ENCODE measurements at places on chromosomes 7 and 10.
A peak's percentile ranks its signal among the peaks of the same experiment; 100 is the strongest.

- no peak for DNase-seq
Measured at GRCh38 chr7:34672430-34672829, 14.4 kb downstream of the NPSR1 start.

DNA sequence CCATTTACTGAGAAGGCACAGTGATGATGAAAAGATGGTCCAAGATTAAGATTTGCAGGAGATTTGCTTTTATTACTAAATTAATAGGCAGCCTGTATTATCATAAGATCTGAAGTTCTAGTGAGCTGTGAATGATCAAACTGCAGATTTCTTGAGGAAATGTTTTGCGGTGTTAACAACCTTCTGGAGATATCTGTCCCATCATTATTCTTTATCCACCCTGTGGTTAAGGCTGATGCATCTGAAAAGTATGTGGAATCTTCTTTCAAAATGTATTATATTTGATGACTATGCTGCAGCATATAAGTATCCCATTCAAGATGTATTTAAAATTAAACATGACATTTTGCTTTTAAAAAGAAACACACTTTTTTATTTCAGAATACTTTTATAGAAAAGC lies 150.3 kb downstream of the POLR1F start:
- DNase-seq, result no peak

GRCh38 chr10:31058795-31059703 lies 27.4 kb upstream of the ZNF438 start:
- no peak for DNase-seq

DNA sequence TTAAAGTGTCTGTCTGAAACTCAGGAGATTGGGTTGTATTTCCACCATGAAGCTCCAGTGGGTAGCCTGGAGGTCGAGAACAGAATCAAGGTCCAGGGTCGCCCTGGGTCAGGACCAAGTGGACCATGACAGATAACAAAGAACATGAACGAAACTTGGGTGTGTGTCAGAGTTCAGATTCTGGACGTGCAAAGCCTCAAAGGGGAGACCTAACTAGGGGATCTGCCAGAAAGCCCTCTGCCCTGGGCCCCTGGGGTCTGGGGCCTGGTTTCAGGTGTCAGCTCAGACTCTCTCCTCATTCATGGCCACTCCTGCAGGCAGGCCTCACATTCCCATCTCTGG lies 1.6 kb downstream of the RASSF4 start:
- DNase-seq, result peak; percentile 15

GRCh38 chr10:96513305-96513697 lies 425 bp downstream of the TLL2 start:
- no peak for DNase-seq

GRCh38 chr7:23232966-23233365 lies 13.6 kb upstream of the GPNMB start:
- no peak for DNase-seq

- no peak for DNase-seq
Measured at GRCh38 chr10:98285416-98285815, 17.4 kb upstream of the LOXL4 start.

DNA sequence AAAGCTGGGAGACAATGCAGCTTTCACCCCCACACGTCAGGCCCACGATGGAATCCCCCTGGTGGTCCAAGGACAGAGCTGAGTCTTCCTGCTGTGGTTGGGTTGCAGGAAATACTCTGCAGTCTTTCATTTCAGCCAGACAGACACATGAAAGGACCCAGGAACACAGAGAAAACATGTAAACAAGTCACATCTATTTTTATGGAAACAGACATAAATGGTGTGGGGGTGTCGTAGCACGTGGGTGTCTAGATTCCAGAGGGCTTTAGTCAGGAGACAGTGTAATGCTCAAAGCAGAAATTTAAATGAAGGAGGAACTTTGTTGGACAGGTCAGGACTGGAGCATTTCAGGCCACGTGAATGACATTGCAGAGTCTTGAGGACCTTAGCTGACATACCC lies 444.6 kb downstream of the SUGCT start:
- DNase-seq, result no peak

GRCh38 chr7:32131091-32131490 lies 60.9 kb upstream of the PDE1C start:
- no peak for DNase-seq

DNA sequence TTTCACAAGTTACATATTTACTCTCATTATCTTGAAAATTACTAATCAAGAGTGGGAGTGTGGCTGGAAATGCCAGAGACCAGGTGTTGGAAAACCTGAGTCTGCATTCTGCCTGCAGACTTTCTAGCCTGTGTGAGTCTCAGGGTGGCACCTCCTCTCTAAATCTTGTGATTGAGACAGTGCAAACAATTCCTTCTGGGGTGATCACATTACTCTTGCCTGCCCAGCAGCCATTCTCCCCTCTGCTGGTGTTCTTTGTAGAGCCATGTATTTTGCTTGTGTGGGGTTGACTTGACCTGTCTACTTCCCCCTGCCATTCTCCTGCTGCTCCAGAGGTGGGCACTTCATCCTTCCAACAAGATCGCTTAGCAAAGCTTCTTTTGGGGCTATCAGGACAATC lies 101.1 kb downstream of the RAPGEF5 start:
- DNase-seq, result no peak

DNA sequence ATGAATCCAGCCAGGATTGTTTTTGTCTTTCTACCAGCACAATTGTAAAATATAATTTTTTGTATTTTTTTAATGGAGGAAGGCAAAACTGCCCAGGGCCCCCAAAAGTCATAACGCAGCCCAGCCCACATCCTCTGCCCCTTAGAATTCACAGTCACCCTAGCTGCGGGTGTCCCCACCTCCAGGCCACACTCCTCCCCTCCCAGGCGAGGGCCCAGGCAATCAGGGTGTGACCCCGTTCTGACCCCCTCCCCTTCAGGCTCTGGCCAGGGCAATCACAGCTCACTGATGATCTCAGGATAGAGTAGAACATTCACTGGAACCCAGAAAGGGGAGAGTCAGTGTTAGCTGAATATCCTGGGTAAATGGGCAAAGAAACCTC lies 92.0 kb upstream of the MACROH2A2 start:
- no peak for DNase-seq

DNA sequence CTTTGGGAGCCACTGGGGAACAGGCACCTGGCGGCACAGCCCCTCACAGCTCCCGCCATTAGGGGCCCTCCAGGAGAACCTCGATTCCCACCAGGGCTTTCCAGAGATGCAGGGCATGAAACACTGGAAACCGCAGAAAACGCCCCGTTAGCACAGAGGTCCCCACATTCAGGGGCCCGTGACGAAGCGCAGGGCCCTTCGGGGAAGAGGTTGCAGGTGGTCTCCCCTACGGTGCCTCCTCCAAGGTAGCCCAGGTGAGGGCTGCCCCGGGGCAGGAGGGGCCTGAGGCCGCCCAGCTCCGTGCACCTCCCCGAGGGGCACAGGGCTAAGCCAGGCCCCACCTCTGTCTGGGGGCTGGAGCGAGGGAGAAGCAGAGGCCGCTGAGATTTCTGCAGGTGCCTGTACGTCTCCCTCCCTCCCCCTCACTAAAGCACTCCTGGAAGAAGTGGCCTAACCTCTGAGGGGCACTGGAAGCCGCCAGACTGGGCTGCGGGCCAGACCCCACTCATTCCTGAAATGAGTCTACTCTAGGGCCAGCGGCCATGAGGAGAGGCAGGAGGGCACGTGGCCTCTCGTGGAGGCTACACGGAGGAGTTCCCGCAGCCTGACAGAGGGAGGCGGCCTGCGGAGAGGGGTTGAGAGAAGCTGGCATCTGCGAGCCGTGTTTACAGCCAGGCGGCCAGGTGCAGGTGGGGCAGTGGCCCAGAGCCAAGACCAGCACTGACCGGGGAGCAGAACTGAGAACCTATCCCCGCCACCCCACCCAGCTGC lies 6.9 kb downstream of the PDGFA start:
- DNase-seq, result no peak

DNA sequence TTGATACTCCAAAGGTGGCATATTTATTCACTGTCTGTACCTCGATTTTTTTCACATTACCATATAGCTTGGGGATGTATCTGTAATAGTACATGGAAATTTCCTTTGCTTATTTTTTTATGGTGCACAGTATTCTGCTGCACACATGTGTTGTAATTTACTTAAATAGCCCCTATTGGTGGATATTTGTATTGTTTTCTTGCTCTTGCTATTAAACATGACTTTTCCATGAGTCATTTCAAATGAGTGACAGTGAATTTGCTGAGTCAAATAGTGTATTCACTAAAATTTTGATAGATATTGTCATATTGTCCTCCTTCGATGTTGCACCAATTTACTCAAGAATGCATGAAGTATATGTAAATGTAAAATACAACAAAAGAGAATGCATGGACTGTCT lies 122.7 kb upstream of the STEAP4 start:
- DNase-seq, result no peak

DNA sequence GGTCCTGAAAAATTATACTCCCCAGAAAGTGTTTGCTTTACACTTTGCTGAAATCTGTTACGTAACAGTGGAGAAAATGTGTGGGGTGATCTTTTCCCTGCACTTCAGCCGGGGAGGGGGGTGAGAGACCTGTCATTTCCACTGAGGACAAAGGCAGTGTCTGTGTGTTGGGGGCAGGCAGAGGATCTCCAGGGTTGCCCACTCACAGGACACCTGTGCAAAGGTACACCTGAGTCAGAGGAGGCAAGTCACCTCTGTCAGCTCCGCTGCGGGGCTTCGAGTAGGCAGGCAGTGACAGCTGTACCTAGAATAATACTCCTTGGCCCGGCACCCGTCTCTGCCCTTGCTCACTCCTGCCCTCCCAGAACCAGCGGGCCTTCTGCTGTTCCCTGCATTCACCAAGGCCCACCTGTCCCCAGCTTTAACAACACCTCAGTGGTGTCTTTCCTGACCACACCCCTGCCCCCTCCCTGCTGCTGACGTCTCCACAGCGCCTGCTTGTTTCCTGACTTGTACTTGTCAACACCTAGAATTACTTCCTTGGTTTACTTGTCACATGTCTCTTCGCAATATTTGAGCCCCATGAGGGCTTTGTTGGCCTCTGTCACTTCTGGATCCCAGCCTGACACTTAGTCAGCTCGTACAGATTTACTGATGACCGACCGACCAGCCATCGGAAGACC lies 159.2 kb downstream of the NEURL1 start:
- DNase-seq, result no peak

DNA sequence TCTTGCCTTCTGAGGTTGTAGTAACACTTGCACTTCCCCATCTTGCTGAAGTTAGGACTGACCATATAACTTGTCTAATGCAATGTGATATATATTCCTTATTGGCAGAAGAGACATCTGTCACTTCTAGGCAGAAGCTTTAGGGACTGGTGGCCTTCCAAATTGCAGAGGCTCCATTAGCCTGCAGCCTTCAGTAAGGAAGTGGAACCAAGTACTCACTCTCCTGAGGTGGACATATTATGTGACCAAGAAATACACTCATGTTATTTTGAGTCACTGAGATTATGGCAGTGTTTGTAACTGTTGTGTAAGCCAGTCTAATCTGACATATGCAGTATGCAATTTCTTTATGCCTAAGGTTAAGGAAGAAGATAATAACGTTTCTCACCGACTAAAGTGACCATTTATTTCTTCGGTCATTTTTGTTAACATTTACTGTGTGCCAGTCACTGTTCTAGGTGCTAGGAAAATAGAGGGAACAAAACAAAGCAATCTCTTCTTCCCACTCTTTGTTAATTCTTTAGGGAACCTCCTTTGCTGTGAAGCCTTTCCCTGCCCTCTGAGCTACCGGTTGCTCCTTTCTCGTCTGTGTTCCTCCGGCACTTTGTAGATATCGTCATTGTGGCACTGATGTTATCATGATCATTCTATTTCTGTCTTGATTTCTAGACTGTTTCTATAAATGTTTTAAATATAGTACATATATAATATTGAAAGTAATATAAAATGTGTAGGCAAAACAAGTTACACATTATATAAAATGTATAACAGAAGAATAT lies 52.9 kb upstream of the HBP1 start:
- no peak for DNase-seq

DNA sequence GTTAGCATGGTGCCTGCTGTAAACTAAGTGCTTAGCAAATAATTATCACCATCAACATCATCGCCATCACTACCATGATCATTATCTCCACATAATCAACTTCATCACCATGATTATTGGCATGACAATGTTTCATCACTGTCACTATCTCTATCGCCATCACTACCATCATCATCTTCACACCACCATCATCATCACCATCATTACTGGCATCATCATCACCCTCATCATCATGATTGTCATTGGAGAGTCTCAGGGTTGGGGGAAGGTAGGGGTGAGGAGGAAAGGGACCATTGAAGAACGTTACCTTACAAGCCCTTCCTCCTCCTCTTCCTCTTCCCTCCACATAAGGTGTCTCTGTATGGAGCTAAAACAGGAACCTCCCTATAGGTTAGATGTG lies 54.9 kb upstream of the GPR26 start:
- no peak for DNase-seq

DNA sequence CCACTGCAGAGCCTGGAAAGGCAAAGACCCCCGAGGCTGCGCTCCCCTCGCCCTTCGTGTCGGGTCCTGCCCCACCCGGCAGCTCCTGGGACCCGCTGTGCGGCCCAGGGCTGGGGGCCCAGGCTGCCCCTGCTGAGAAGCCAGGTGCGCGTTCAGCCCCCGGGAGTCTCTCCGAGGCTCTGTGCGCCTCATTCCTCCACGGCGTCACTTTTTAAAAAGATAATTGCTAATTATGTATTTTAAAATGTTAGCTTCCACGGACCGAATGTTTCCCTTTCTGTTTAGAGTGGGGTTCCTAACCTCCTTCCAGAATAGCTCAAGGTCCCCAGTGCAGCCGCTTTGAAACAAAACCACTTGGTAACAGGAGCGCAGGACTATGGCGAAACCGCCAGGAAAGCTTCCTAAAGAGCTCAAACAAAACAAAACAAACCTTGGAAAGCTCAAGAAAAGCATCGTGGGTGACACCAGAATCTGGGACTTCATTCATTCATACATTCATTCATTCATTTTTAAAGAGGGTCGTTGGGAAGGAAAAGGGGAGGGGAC lies 45.6 kb downstream of the PDIA4 start:
- DNase-seq, result no peak

DNA sequence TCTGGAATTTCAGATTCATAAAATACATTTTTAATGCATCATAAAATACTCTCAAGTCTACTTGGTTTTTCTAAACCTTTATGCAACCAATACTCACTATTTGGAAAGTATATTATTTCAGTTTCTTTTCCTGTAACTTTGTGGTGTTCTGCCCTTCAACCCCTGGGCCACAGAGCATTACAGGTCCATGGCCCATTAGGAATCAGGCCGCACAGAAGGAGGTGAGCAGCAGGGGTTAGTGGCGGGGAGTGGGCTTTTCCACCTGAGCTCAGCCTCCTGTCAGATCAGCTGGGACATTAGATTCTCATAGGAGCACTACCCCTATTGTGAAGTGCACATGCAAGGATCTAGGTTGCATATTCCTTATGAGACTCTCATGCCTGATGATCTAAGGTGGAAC lies 9.7 kb downstream of the SNX13 start:
- no peak for DNase-seq

DNA sequence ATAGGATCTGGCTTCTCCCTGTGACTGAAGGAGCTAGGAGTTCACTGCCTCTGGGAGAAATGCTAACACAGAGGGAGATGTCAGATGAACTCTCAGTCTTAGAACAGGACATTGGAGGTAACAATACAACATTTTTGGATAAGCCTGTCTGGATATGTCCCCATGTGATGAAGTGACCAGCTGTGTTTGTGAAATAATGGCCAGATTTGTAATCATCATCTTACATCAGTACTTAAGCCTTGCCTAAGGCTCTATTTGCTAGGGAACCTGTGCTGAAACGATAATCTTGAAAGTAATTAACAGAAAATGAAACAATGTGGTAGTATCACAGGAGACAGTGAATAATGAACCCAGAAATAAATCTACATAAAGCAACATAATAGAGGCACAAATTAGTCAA lies 56.2 kb downstream of the CRPPA start:
- no peak for DNase-seq

All from omental fat pad (tissue), 4 donors.